Neural crest cell (in vitro differentiated cells): ENCODE measurements at places on chromosomes 4 and X. TPM values are rescaled to one million over a fixed set of nuclear protein-coding genes. Genes with fewer than 3 reads are reported as not detected.
A peak's percentile ranks its signal among the peaks of the same experiment; 100 is the strongest.

KCTD8 gene
- total RNA-seq, result not detected in 2 replicates

GRCh38 chr4:120922381-120923206 is at the start of gene PRDM5:
Gene PRDM5, minus strand, starts transcription at chr4:120922726. Its CDS starts 118 bp downstream, at chr4:120922608.
- no peaks in the 10 kb centered on the region for H3K36me3 ChIP-seq
- H3K27me3 ChIP-seq, result no peaks in the 10 kb centered on the region
- peak within 1 kb of the TSS; percentile 96 for H3K4me3 ChIP-seq
- H3K27ac ChIP-seq, result peak within 1 kb of the TSS; percentile 92

DNA sequence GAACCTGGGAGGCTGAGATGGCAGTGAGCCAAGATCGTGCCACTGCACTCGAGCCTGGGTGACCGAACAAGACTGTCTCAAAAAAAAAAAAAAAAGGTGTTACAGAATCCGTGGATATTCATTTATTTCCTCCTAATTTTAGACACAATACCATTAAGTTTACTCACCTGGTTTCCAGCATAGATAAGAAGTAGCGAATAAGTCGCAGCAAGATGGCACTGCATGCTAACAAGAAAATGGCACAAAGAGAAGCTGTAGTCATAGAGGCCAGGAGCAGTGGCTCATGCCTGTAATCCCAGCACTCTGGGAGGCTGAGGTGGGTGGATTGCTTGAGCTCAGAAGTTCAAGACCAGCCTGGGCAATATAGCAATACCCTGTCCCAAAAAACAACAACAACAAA is 17.0 kb upstream of the MOB1B start:
- no peaks in the 10 kb centered on the region for H3K36me3 ChIP-seq
- no peaks in the 10 kb centered on the region for H3K27me3 ChIP-seq
- no peak for DNase-seq
- H3K4me3 ChIP-seq, result no peak overlapping the region

NEUROG2 gene
- 4.1 and 4.2 TPM in 2 replicates for total RNA-seq

DNA sequence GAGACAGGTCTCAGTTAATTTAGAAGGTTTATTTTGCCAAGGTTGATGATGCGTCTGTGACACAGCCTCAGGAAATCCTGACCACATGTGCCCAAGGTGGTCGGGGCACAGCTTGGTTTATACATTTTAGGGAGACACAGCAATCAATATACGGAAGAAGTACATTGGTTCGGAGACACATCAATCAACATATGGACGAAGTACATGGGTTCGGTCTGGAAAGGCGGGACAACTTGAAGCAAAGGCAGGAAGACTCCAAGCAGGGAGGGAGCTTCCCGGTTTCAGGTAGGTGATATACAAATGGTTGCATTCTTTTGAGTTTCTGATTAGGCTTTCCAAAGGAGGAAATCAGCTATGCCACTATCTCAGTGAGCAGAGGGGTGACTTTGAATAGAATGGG is 225.2 kb upstream of the ZFP42 start:
- no peak overlapping the region for H3K4me3 ChIP-seq
- no peak overlapping the region for H3K27ac ChIP-seq
- H3K4me1 ChIP-seq, result no peaks in the 10 kb centered on the region
- DNase-seq, result no peak
- H3K27me3 ChIP-seq, result no peaks in the 10 kb centered on the region
- no peaks in the 10 kb centered on the region for H3K36me3 ChIP-seq

TMEM35A gene
- 8.7 and 9.1 TPM in 2 replicates for total RNA-seq

DNA sequence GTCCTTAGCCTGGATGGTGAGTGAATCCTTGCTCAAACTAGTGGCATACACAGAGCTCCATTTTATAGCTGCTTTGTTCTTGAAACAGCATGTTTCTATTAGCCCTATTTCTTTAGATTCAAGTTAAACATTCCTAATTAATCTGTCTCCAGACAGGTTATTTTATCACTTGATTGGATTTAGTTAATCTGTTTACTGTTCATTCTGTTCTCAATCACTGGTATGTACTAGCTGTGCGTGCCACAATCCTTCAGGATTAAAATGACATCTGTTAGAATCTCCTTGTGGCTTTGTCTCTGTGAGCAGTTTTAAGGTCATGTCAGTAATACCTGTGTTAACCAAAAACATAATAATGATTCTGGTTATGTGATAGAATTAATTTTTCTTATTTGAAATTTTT is 36.5 kb downstream of the PTPN13 start:
- H3K36me3 ChIP-seq, result peaks cover 23% of the 10 kb centered on the region
- no peaks in the 10 kb centered on the region for H3K27me3 ChIP-seq
- no peak overlapping the region for H3K4me3 ChIP-seq

GBA3 gene
- total RNA-seq, result not detected in 2 replicates
